ENCODE measurements at places on chromosomes 5 and 9. TPM values are rescaled to one million over a fixed set of nuclear protein-coding genes. Genes with fewer than 3 reads are reported as not detected.
A peak's percentile ranks its signal among the peaks of the same experiment; 100 is the strongest.

GRCh38 chr9:92764381-92764987 lies at the start of gene BICD2:
Gene BICD2 (minus strand): TSS chr9:92764833. CDS start chr9:92764744, 89 bp downstream.
- H3K4me1 ChIP-seq, result peaks cover 36% of the 10 kb centered on the region
- H3K4me3 ChIP-seq, result peak within 1 kb of the TSS; percentile 94
- DNase-seq, result peak; percentile 18
- H3K36me3 ChIP-seq, result no peaks in the 10 kb centered on the region

DNA sequence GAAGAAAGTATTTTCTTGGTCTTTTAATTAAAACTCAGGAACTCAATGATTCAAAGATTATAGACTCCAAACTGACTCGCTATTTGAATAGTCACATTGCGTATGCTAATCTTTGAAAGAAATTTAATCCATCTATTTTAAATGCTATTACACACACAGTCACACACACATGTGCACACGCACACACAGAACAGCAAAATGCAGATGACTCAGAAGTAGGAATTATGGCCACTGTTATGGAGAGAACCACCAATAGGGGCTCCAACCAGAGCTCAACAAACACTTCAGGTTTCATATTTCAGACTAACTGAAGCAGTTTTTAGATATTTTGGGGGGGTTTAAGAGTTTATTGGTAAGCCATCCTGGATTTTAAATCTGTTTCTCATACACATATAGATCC lies 1917.9 kb downstream of the EFNA5 start:
- H3K4me1 ChIP-seq, result no peaks in the 10 kb centered on the region
- H3K36me3 ChIP-seq, result no peaks in the 10 kb centered on the region
- H3K27me3 ChIP-seq, result no peaks in the 10 kb centered on the region
- H3K4me3 ChIP-seq, result no peak overlapping the region
- H3K27ac ChIP-seq, result no peak overlapping the region

EPB41L4B gene
- 1.2 TPM for total RNA-seq

PPP2R2B gene
- 4.1 TPM for total RNA-seq

PTGS1 gene
- total RNA-seq, result 0.16 TPM
